ENCODE measurements at places on chromosomes 6 and 20.

GRCh38 chr6:146859795-146860495, 261.2 kb downstream of the ADGB start:
- no peak for DNase-seq

DNA sequence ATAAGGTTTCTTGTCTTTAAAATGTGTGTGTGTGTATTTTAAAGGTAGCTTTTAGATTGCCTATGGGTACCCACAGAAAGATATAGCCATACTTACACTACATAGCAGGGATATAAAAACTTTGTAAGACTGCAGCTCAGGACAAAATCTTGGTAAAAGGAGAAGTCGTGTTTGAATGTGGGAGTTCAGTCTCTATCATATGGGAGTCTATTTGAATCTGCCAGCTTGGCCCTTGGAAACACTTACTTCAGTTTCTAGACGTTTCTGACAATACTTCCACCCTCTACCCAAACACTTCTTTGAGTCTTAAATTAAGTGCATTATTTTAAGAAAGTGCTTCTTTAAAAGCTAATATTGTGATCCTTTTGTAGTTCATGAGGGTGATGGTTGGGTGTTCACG, 155.7 kb downstream of the CARMIL1 start:
- no peak for DNase-seq

- no peak for DNase-seq
Observed at GRCh38 chr20:36937402-36937770, 14.1 kb downstream of the SAMHD1 start.

DNA sequence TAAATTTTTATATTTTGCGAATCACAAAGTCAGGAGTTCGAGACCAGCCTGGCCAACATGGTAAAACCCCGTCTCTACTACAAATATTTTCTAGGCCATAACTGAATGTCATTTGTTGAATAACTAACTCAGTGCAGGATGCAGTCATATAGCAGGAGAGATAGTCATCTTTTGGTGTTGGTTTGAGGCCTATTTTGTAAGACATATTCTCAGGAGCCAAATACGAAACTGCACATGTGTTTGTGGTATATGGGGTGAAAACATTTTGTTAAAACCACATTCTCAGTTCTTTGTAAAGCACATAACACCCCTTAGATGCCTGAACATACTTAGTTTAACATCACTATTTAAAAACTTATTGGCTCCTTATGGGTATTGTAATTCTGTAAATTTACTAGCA, 4.7 kb upstream of the ENPP5 start:
- no peak for DNase-seq

DNA sequence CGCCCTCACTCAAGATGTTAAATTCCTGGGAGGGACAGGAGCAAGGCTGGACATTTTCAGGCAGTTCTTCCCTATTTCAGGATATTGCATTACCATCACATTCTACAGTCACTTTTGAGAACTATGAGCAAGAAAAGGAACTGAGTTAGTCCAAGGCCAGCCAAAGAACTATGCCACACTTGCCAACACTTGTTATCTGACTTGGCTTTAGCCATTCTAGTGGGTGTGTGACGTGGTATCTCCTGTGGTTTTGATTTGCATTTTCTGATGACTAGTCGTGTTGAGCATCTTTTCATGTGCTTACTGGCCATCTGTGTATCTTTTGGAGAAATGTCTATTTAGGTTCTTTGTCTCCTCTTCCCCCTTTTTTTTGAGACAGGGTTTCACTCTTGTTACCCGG, 12.0 kb downstream of the XRN2 start:
- DNase-seq = no peak

DNA sequence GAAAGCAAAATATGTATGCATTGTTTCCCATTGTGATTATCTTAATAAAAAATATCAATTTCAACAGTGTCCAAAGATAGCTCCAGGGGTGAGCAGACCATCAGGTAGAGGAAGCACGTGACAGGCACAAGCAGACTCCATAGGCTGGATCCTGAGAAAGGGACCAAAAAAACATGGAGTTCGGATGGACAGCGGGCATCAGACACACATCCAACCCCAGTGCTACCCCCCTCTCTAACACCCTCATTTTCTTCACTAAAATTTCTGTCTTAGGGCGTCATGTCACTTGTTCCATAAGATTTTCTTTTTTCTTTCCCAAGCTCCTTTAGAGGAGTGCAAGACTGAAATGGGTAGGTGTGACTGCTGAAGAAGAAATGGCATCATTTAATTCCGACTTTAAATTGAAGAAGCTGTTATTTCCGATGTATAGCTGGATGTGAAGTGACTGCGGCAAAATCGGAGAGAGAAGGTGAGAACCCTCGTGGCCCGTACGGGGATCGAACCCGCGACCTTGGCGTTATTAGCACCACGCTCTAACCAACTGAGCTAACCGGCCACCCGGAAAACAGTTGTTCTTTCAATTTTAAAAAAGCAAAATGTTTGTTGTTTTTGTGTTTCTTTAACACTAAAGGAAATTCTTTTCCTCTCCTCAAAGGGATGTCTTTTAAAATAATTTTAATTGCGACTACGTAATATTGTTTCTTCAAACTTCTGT, 10.3 kb upstream of the PRSS16 start:
- DNase-seq = peak; percentile 41

- DNase-seq = no peak
Observed at GRCh38 chr6:29941916-29942274, 437 bp upstream of the HLA-A start.

GRCh38 chr6:97644353-97644752, 361.3 kb upstream of the MMS22L start:
- no peak for DNase-seq

- no peak for DNase-seq
Observed at GRCh38 chr20:62768551-62769287, 27.6 kb upstream of the MRGBP start.

DNA sequence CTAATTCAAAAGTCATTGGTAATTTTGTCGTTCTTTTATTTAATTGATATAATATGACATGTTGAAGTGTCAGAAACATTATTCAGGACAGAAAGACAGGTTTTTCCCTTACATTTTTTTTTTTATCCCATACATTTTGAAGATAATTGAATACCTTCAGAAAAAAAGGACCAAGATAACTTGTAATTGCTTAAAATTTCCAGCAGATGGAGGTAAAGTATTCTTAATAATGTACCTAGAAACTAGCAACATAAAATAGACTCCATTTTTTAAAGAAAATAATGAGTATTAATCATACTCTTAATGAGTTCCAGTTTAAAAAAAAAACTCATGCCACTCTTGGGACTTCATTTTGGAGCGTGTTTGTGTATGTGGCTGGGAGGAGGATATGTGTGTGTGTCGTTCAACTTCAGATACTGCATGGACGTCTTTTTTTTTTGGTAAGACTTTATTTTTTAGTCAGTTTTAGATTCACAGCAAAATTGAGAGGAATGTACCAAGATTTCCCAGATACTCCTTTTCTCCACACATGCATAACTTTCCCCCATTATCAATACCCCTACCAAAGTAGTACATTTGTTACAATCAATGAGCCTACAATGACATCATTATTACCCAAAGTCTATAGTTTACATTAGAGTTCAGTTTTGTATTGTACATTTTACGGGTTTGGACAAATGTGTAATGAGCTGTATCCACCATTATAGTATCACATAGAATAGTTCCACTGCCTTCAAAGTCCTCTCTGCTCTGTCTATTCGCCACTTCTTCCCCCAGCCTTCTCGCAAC, 79.4 kb downstream of the ROS1 start:
- DNase-seq = no peak

GRCh38 chr6:125274935-125275334, 26.8 kb downstream of the HDDC2 start:
- no peak for DNase-seq

DNA sequence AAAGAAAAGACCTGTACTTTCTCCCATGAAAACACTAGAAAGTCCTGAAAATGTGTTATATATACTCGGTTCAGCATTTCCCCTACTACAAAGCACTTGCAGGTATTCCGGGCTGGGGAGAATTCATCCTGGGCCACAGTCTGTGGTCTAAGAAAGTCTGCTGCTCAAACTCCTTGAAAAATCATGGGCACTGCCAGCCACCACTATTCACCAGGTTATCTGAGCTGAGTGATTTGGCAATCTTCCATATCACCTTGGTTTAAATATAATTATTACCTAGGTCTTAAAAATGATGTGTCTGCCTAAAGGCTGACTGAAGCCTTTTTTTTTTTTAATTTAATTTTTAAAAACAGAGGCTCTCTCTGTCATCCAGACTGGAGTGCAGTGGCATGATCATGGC, 11.3 kb downstream of the FKBP5 start:
- no peak for DNase-seq

GRCh38 chr20:37749620-37750403, 56.0 kb downstream of the CTNNBL1 start:
- DNase-seq = no peak

- no peak for DNase-seq
Observed at GRCh38 chr6:143607974-143608373, 69.8 kb upstream of the PHACTR2 start.

DNA sequence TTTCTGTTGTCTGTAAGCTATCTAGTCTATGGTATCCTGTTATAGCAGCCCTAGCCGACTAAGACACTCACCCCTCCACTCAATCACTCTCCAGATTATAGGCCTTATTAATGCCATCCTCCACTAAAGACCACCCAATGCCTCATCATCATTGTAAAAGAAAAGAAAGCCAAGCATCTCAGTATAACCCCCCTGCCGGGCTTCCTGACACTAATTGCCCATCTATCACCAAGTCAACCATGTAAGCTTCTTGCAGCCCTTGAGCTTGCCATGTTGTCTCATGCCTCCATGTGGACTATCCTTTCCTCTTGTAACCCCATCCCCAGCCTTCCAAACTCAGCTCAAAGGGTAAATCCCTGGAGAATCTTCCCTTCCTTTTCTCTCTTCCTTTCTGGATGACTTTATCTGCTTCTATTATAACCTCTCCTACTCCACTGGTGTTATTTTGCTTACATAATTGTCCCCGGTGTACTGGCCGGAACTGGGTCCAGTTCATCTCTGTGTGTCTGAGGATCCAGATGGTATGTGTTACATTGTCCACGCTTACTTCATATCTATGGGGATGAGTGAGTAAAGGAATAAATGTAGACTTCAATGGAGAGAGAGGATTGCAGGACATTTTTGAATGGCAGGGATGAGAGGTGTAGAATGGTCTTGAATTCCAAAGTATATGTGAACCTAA, 202.9 kb upstream of the SOX4 start:
- no peak for DNase-seq

DNA sequence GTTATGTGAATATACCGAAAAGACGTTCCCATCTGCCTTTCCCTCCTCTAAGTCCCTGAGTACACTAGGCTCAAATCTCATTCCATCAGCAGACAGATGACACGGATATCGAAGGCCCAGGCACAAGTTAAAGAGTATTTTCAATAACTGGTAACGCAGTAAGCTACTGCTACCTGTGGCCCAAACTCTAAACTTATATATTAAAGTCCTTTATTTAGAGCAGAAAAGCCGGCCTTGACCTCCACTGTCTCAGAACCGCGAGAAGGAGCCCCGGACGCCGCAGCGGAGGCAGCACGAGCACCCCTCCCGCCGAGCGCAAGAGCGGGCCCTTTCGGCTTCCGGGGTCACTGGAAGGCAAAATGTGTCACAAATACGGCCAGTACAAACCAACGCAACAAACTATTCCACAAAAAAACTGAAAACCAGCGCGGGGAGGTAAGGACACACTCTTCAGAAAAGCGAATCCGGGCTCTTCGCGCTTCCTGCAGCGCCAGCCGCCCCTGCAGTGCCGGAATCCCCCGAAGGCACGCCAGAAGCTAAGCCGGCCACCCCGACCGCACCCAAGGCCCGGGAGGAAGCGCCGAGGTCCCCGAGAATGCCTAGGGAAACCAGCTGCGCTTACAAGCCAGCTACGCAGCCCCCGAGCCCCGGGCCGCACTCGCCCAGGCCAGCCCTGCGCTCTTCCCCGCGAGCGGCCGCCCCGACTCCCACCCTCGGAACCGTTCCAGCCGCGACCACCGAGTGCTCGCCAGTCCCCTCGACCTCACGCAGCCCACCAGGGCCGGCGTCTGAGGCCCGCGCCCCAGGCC, 681 bp downstream of the DIDO1 start:
- DNase-seq = no peak

- no peak for DNase-seq
Observed at GRCh38 chr6:36702656-36703055, 5.0 kb downstream of the RAB44 start.

DNA sequence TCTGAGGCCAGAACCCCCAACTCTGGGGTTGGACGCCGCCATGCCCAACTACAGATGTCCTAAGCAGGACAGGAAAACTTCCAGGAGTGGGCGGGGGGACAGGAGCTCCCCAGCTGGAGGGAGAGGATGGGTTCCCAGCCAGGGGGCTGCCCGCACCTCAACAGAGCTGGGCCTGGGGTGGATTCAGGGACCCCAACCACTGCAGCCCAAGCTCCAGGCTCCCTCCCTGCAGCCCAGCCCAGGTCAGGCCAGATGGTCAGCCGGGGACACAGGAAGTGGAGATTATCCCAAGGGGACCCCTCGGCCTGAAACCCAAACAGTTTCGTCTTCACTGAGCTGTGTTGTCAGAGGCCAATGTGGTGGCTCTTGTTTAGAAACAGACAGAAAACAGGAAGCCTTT, 9.4 kb downstream of the LAMA5 start:
- no peak for DNase-seq

All from stimulated activated CD4-positive, alpha-beta T cell treated with anti-CD3 and anti-CD28 coated beads, TNF-alpha, amount 100 ng/mL, for 24 hours (primary cell).